ENCODE measurements at places on chromosomes 1 and 21. TPM values are rescaled to one million over a fixed set of nuclear protein-coding genes. Genes with fewer than 3 reads are reported as not detected.

MAEL gene
- not detected for total RNA-seq

LRRC3 gene
- total RNA-seq: 1.3 TPM

OLFML2B gene
- total RNA-seq: 84.0 TPM

SLC44A3 gene
- 1.7 TPM for total RNA-seq

RAB7B gene
- total RNA-seq: 13.8 TPM

RAB42 gene
- 14.6 TPM for total RNA-seq

TSHB gene
- not detected for total RNA-seq

TMEM52 gene
- 0.65 TPM for total RNA-seq

ADAR gene
- 173 TPM for total RNA-seq

GUCA2B gene
- not detected for total RNA-seq

S100A7 gene
- total RNA-seq: not detected

NFIA gene
- 2.4 TPM for total RNA-seq

PCBP3 gene
- 16.7 TPM for total RNA-seq

DMRTB1 gene
- not detected for total RNA-seq

DCDC2B gene
- total RNA-seq: not detected

BRDT gene
- total RNA-seq: not detected

SNX27 gene
- 27.3 TPM for total RNA-seq

GPA33 gene
- total RNA-seq: not detected

RGS16 gene
- 1.1 TPM for total RNA-seq

GBP4 gene
- 0.97 TPM for total RNA-seq

S100A16 gene
- 225 TPM for total RNA-seq

SAMD13 gene
- total RNA-seq: 0.49 TPM

TRABD2B gene
- not detected for total RNA-seq

RPTN gene
- total RNA-seq: not detected

CHODL gene
- total RNA-seq: 0.16 TPM

S100A7A gene
- not detected for total RNA-seq

TSPAN2 gene
- total RNA-seq: not detected

TNFSF18 gene
- total RNA-seq: 2.4 TPM

MX2 gene
- 7.9 TPM for total RNA-seq

DMRTA2 gene
- not detected for total RNA-seq

EFNA3 gene
- 0.97 TPM for total RNA-seq

EXOC8 gene
- 21.7 TPM for total RNA-seq

GNAT2 gene
- total RNA-seq: not detected

KANK4 gene
- total RNA-seq: 0.49 TPM

FCRL5 gene
- total RNA-seq: not detected

MPL gene
- not detected for total RNA-seq

ITLN2 gene
- total RNA-seq: not detected

FABP3 gene
- total RNA-seq: 146 TPM

GPR25 gene
- not detected for total RNA-seq

TSPAN1 gene
- 1.2 TPM for total RNA-seq

SMAP2 gene
- 21.1 TPM for total RNA-seq

Measured in hair follicle dermal papilla cell (primary cell).